ENCODE measurements at places on chromosomes 3 and 15. TPM values are rescaled to one million over a fixed set of nuclear protein-coding genes. Genes with fewer than 3 reads are reported as not detected.

Gene CHRM5
- not detected for total RNA-seq

Gene TICRR
- 4.4 TPM for total RNA-seq

Gene VWA5B2
- 3.3 TPM for total RNA-seq

Gene SEMA5B
- total RNA-seq, result 0.59 TPM

Gene SEMA3G
- total RNA-seq, result 5.5 TPM

Gene TEX55
- total RNA-seq, result not detected

GRCh38 chr15:48170981-48171380 lies 7.1 kb downstream of the MYEF2 start:
- no peak for DNase-seq

DNA sequence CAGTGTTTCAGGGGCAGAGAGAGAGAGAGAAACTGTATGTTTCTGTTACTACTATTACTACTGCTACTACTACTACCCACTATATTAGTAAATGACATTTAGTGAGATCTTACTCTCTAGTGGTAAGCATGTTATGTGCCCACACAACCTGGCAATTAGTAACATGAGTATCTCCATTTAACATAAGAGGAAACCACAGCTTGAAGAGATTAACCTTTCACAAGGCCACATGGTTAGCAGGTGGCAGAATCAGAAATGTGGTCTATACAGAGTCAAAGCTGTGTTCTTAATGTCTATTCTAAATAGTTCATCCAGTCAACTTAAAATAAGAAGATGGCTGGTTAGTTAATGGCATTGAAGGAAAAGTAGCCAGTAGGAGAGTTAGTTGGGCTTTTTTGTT lies 961.6 kb downstream of the MCTP2 start:
- DNase-seq, result no peak

DNA sequence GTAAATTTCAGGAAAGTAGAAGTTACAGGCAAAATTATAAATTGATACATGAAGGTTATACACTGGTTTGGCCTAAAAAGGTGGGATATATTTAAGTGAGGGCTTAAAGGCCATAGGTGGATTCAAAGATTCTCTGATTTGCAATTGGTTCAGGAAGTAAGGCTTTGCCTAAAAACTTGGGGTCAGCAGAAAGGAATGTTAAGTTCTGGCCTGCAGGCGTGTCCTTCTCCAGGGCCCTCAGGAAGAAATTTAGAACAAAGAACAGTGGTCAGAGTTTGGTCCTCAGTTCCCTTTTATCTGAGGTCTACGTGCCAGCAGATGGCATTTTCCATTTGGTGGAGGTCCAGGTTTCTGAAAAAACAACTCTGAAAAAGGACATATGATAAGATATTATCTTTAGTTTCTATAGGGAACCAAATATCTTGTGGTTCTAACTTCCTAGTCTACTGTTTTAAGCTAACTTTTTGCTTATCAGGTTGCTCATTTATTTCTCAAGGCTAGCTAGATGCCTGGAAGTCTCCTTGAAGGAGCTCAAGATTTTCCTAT lies 40.5 kb downstream of the SCN11A start:
- DNase-seq, result no peak

DNA sequence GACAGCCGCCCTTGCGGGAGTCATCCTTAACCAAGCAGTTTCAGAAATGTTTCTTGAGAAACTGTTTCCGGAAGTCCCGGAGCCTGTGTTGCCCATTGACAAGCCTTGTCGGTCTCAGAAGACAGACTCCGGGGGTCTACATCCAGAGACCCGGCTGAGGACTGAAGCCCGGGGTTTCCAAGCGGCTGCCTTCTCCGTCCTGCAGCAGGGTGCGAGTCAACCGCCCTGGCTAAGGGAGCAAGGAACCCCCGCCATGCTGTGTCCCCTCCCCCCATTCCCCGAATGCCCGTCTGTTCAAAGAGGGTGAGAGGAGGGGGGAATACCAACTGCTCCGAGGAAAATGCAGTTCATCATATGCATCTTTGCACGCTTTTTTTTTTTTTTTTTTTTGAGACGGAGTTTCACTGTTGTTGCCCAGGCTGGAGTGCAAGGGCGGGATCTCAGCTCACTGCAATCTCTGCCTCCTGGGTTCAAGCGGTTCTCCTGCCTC lies 61.6 kb downstream of the ATP1B3 start:
- DNase-seq, result no peak

- peak; percentile 75 for DNase-seq
Observed at GRCh38 chr3:42476225-42477125, 26.0 kb upstream of the VIPR1 start.

- DNase-seq, result no peak
Observed at GRCh38 chr3:177837951-177838655, 640.8 kb upstream of the TBL1XR1 start.

GRCh38 chr3:177934001-177934891 lies 602.0 kb upstream of the KCNMB2 start:
- no peak for DNase-seq

- no peak for DNase-seq
Observed at GRCh38 chr3:40287248-40287647, 22.3 kb upstream of the EIF1B start.

DNA sequence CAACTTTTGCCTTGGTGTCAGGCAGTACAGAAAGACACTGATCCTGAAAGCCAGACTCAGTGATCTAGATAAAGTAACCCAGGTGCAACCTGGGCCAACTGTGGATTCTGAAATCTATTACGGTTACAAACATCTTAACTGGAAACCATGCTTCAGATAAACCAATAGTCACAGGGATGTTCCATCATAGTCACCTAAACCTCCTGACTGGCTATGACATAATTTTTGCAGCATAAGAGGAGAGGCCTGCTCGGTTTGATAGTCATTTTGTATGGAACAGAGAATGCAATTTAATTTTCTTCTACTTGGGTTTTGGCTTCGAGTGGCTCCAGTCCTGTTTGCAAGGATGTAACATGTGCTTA lies 3.7 kb downstream of the SLCO3A1 start:
- no peak for DNase-seq

GRCh38 chr3:49715611-49716121 lies 3.8 kb downstream of the AMIGO3 start:
- DNase-seq, result no peak

DNA sequence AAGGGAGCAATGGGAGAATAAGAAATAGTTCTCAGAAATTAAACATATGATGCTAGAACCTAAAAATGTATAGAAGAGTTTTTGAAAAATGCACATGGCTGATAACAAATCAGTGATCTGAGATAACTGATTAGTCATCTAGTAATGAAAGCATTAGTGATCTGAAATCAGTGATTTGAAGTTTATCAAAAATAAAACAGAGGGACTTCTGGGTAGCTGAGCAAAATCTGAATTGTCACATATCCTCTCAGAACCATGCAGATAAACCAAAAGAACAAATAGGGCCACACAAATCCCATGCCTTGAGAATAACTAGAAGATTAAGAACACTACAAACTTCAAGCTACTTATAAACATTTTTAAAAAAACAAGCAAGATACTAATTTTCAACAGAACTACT lies 71.5 kb downstream of the MCF2L2 start:
- no peak for DNase-seq

GRCh38 chr3:110226645-110227044 lies 845.0 kb upstream of the NECTIN3 start:
- DNase-seq, result no peak

- no peak for DNase-seq
Observed at GRCh38 chr15:81529481-81529880, 155.5 kb upstream of the TMC3 start.

DNA sequence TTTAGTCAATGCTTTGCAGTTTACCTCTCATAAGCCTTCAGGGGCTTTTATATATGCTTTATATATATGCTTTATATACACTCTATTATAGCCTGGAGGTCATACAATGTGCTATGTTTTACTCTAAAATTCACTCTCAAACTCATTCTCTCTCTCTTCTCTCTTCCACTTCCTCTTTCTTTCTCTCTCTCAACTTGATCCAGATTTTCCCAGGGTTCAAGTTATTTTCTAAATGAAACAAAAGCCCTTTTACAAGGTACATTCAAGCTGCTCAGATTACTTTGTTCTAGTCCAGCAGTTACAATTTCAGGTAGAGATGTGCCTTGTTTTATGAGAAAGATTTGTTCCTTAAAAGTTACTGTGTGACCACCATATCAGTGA lies 79.6 kb upstream of the ACP3 start:
- DNase-seq, result no peak

- no peak for DNase-seq
Observed at GRCh38 chr3:54897028-54897711, 30.7 kb downstream of the LRTM1 start.

DNA sequence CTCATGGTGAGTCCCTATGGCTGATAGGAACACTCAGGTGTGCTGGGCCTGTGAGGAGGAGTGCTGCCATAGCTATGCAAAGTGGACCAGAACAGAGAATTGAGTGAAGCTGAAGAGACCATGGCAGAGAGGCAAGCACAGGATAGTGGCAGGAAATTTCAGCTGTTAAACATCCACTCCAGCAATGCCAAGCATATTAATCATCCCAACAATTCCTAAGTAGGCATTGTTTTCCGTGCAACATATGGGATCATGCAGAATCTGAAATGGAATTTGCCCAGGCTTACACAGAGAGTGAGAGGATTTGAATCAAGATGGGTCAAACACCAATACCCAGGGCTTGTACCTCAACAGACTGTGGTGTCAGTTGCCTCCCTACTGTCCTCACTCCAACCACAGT lies 582.6 kb upstream of the UBE2E2 start:
- DNase-seq, result no peak

GRCh38 chr15:60696523-60696859 lies 217.5 kb upstream of the ICE2 start:
- no peak for DNase-seq

DNA sequence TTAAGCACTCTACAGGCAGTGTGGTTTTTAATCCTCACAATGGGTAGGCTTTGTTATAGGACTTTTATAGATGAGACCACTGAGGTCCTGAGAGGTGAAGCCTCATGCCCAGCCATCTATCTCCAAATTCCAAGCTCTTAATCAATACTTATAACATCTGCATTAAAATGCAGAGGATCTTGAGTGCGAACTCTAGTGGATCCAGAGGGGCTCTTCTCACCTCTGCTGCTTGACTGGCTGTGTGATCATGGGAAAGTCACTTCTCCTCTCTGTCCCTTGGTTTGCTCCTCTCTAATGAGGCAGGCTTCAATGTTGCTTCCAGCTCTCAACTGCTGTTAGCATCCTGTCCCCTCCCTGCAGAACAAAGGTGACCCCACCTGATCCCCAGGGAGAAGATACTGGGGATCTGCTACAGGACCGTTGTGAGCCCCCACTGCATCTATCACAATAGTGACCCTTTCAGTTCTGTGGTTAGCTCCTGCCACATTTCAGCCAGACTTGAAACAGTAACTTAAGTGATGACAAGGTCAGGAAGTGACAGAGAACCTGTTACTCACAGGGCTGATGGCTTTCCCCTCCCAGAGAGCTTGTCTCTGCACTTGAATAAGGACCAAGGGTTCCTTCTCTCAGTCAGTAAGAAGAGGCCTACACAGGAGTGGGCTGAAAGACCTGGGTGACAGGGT lies 1.3 kb downstream of the SLC27A2 start:
- DNase-seq, result no peak

DNA sequence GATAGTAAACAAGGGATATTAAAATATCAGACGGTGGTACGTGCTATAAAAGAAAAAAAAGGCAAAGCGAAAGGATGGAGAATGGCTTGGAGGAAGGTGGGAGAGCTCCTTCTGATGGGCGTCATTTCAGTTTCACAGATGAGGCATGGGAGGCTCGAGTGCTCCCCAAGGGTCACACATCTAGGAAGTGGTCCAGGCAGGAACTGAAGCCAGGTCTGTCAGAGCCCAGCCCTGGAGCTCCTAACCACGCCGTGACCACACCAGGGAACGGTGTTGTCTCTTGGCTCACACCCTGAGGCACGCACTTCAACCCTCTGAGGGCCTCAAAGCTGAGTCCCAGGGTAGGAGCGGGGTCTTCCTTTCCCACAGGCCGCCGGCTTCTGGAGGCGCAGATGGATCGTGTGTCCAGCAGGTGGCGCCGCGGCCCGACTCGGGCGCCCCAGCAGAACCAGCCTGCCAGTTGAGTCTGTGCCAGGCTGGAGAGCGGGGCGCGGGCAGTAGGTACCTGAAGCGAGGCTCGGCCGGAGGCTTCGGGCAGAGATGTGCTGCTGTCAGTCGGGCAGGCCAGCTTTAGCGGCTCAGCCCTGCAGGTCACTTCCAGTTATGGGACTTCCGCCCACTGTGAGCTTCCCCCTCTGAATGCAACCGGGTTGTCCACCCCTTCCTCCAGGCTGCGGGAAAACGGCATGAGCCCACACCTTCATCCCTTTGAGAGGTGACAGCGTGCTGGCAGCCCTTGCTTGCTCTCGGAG lies 68.1 kb downstream of the SLC6A1 start:
- DNase-seq, result peak; percentile 31

GRCh38 chr3:40043444-40043755 lies 234.0 kb downstream of the MYRIP start:
- DNase-seq, result no peak

DNA sequence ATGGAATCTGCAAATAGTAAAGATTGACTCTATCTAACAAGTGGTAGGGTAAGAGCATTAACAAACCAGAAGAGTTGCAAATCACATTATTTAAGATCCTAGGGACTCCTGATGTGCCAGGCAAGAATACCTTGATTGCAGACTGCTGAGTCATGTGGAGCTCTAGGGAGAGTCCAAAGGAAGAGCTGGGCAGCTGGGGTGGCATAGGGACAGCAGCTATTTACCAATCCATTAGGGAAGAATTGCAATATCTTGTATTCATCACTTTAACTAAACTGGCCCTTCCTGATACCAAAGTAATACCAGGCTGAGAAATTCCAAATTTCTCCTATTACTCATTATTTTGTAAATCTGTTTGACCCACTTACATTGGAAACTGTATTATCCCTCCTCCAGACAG lies 52.2 kb upstream of the ACP3 start:
- DNase-seq, result no peak

DNA sequence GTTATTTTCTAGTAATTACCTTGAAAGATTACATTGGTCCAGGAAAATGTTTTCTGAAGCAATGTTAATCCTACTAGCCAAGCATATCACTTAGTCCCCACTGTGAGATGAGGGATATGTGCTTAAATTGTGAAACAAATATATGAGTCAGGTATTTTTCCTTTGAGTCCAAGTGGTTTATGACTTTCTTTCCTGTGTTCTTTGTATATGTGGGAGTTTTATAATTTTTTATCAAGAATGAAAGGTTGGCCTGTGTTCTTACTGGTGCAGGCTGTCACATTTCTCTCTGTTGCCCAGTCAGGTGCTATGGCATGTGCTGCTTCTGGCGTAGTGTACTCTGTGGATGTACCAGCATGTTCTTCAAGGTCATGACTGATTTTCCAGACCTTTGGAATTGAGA lies 147.4 kb downstream of the CMSS1 start:
- DNase-seq, result no peak

GRCh38 chr3:123025642-123026521 lies 1.7 kb downstream of the SEMA5B start:
- DNase-seq, result peak; percentile 8

Measured in left colon (tissue), 2 donors.